ENCODE measurements at places on chromosomes 11 and 22.

GRCh38 chr11:10044618-10045017, 249.4 kb downstream of the SBF2 start:
- DNase-seq, result no peak

DNA sequence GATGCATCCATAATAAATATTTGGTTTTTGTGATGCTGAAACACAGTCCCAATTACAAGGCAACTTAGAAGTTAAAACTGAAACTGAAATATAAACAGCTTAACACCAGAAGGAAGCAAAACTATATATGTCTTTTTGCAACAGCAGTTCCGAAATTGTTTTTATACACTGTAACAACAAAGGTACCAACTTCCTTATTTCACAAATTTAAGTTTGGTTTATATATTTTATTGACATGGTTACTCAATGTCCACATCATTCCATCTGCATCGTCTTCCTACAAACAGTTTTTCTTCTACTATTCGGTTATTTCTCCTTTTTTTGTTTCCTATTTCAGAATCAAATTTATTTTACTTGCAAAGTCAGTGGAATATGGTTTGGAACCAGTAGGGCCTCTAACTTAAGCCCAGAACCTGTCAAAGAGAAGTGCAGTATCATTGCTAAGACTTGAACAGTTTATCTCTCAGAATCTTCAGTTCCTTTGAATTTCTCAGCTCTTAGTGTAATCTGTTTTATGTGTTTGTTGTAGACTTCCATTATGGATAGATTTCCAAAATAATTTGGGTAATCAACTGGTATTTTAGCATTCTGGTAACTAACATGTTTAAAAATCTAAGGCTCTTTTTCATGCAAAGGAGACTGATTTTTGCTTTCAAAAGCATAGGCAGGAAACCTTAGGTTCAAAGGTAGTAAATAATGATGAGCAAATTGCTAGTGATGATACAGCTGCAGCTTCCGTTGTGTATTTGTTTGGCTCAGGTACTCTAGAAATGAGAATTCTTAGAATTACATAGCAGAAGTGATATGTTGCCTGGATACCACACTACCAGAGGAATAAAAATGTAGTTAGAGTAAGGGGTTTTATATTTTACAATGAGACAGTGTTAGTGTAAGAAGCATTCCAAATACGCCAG, 8.2 kb upstream of the HSPA8 start:
- no peak for DNase-seq

GRCh38 chr11:134224710-134225664, 516 bp downstream of the VPS26B start:
- peak; percentile 35 for DNase-seq

- no peak for DNase-seq
Measured at GRCh38 chr11:68928136-68928880, 24.6 kb downstream of the IGHMBP2 start.

- no peak for DNase-seq
Measured at GRCh38 chr11:73889019-73889418, 12.2 kb downstream of the PAAF1 start.

GRCh38 chr11:68414496-68415221, 45.9 kb upstream of the PPP6R3 start:
- DNase-seq, result no peak

DNA sequence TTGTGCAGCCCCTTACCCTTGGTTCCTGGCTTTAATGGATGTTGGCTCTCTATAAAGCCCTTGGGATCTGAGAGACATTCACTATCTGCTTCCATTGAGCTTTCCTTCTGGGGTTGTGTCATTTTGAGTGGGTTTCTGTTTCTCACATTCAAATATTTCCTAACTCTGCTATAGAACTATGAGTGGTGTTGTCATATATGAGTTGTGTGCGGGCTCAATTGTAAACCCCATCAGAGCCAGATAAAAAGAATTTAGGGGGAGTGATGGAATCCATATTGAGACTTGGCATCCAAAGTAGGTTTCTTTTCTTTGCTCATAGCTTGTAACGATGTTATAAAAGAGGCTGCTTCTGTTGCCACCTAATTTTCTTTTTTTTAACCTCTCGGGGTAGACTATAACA, 41.8 kb upstream of the SPON1 start:
- no peak for DNase-seq

DNA sequence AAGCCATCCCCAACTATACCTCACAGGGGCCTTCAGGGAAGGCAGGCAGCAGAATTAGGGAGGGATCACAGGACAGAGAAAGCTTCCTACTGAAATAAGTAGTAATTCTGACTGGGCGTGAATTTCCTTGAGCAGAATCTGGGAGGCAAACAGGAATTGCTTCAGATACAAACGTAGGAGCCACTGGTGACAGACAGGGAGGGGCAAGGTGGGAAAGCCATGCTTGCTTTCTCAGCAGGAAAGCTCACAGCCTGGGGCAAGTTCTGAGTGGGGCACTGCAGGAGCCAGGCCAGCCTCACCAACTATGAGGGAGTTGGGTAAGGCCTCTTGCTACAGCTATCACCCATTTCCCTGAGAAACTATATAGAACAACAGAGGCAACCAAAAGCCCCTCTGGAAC, 43.6 kb downstream of the ARHGAP32 start:
- no peak for DNase-seq

GRCh38 chr11:61011229-61011870, 39.9 kb downstream of the CD6 start:
- DNase-seq, result no peak

- DNase-seq, result no peak
Measured at GRCh38 chr22:31639436-31640039, 22.5 kb downstream of the PISD start.

DNA sequence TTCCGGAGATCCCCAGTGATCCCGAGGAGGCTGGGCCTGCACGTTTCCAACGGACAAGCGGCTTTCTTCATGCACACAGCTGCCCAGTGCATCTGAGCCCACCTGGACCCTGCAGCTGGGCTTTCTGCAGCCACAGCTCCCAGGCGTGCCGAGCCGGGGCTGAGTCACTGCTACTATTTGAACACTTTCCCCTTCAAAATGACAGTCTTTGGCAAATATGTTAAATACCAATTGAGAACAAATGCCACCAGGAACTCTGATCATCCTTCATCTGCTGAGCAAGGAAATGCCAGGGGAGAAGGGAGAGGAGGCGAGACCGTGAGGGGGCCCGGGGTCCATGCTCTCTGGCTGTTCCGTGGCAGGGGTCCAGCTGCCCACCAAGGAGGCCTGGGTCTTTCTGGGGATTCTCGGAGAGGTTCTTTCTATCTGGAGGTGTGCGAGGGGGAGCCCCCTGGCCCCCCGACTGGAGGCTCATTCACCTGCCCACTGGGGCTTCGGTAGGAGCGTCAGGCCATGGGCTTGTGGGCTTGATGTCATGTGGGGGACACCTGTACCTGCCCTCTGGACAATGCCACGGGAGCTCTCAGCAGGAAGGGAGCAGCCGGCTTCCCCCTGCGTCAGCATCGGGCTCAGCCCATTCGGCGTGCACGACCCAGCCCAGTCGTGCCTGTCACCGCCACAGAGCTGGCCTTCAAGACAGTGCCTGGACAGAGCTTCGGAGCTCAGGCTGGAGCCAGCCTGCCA, 159.6 kb downstream of the CTTN start:
- DNase-seq, result no peak

GRCh38 chr11:75534259-75535069, 8.7 kb upstream of the GDPD5 start:
- DNase-seq, result no peak

GRCh38 chr11:129117595-129118350, 74.4 kb downstream of the ARHGAP32 start:
- DNase-seq, result no peak

DNA sequence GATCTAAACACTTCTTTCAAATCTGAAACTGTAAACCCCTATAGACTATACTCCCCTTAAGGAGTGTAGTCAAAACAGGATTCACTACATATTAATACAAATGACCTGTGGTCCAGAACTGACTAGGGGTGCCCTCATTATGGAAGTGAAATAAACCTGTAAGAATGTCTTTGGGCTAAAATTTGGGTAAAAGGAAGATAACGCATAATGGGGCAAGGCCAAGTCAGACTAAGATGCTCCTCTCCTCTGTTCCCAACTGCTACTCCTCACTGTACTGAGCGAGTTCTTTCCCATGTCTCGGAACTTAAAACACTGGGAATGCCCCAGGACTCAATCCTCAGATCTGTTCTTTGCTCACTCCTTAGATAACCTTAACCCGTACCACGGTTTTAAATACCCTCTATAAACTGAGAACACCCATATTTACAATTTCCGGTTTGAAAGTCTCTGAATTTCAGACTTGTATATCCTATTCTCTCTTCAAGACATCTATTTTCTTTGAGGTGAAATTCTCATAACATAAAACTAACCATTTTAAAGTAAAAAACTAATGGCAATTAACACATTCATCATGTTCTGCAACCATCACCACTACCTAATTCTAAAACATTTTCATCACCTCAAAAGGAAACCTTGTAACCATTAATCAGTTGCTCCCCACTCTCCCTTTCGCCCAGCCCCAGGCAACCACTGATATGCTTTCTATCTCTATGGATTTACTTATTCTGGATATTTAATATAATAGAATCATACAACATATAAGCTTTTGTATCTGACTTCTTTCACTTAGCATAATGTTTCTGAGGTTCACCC, 4.0 kb downstream of the THAP12 start:
- DNase-seq, result no peak

DNA sequence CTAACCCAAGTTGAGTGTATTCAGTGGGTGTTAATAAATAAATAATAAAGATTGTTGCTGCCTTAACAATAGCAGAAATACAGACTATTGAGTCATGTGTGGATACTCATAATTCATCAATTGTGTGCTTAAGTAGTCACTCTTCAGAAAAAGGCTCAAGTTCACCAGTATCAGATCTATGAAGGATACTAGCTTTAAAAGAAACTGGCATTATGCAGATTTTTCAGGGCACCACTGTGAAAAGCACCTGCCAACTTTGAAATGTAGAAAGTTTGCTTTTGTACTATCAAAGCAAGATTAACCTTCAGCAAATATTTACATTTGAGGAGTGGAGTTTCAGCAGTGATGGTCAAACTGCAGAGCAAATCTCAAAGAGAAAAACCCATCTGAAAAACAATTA, 20.1 kb upstream of the SYTL2 start:
- DNase-seq, result no peak

DNA sequence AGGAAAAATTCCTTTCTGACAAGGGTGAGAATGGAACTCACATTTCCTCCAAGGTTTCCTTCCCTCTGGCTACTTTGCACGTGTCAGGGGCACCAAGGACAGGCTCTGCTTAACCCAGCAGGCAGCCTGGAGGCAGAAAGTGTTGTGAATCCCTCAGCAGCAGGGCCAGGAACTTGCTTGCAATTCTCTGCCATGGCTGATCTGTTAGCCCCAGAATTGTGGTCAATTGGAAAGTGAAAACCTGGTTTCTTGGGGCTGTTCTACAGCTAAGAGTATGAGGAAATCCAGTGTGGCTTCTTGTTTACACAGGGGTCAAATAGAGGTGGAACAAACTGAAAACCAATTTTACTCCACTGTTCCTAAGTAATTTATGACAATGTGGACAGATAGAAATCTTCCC, 38.3 kb upstream of the CEP295 start:
- DNase-seq, result no peak

DNA sequence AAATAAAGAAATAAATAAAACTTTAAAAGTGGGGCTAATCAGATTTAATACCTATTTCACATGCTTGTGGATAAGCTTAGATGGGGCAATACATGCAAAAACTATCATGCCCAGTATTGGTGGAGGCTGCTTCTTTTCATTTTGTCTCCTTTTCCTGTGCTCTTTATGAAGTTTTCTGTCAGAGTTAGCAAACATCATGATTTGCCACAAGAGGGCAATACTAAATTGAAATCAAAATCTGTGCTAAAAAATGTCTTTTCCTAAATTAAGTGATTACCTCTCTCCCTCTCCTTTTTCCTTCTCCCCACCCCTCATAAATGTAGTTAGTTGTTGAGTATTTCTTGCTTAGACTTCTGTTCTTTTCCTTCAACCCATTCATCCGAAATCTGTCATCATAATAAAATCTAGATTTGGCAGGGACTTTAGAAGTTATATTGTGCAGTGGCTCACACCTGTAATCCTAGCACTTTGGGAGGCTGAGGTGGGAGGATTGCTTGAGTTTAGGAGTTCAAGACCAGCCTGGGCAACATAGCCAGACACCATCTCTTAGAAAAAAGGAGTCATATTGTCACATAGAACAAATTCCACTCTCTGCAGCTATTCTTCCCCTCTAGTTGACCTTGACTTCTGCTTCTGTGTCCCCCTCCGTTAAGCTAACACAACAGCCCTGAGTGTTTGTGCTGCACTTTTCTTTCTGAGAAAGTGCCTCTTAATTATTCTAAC, 4.7 kb upstream of the ARHGAP42 start:
- no peak for DNase-seq

DNA sequence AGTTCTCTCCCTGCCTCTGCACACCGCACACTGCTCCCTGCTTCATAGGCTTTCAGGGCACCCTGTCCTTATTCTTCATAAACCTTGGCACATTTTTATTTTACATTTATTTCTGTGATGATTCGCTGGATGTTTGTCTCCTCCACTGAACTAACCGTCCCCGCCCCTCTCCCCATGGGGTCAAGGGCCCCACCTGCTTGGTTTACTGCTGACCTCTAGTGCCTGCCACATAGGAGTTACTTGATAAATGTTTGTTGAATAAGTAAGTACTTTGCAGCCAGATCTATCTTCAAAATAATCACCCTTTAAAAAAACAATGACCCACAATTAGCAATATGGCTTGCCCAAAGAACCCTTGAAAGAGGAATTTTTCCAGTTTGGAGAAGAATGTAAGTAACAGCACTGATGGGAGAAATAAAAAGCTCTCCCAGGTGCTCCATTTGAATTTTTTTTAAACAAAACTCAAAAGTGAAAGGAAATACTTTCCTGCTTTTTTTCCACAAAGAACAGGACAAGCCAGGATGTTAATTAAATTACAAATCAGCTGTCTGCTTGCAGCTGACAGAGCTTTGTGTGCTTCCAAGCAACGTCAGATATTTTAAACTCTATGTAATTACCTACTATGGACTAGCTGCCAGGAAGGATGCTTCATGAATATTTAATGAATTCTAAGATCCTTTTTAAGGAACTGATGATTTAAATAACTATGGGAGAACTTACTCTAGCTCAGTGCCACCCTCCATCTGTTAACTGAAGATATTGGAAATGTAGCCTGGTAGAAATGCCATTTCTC, 1083.6 kb downstream of the DLG2 start:
- DNase-seq, result no peak

- DNase-seq, result no peak
Measured at GRCh38 chr11:122023614-122024250, 92.3 kb downstream of the BLID start.
